Pancreas (tissue), 10 donors: ENCODE measurements at places on chromosomes 3 and 15.

DNA sequence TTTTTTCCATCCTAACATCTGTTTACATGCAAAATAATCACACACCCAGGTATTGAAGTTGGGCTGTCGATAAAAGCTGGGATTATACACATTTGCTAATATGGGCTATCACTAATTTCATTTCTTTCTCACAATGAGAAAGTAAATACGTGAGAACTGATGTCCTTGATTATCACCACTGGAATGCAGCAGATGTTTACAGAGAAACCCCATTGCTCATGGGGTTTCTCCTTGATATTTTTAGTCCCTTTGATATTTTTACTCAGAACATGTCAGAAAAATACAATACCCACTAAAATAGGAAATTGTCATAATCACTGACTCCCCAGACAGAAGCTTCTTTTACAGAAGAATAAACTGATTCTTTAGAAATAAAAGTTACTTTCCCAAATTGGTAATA lies 535.1 kb upstream of the CCDC54 start:
- DNase-seq: no peak

DNA sequence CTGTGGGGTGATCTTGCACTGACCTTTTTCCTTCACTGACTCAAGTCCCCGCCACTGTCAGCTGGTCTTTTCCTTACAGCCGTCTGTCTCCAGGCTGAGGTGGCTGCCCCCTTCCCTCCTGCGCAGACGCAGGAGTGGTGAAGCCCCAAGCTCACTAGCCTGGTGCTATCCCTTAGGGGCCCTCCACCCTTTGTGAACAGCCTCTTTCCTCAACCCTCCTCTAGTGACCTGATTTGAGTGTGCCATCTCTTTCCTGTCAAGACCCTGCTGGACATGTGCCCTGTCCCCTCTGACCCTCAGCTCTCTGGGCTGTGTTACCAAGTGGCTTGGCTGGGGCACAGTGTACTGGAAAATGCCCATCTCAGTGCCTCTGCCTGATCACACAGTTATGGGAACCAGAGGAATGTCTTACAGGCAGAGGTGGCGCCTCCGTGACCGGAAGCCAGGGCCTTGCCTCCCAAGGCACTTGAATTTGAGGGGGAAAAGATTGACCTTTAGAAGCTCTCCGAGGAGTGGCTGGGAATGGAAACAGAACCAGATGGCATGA lies 8.7 kb downstream of the KBTBD13 start:
- no peak for DNase-seq

GRCh38 chr3:195847055-195847950 lies 35.6 kb upstream of the MUC4 start:
- no peak for DNase-seq

DNA sequence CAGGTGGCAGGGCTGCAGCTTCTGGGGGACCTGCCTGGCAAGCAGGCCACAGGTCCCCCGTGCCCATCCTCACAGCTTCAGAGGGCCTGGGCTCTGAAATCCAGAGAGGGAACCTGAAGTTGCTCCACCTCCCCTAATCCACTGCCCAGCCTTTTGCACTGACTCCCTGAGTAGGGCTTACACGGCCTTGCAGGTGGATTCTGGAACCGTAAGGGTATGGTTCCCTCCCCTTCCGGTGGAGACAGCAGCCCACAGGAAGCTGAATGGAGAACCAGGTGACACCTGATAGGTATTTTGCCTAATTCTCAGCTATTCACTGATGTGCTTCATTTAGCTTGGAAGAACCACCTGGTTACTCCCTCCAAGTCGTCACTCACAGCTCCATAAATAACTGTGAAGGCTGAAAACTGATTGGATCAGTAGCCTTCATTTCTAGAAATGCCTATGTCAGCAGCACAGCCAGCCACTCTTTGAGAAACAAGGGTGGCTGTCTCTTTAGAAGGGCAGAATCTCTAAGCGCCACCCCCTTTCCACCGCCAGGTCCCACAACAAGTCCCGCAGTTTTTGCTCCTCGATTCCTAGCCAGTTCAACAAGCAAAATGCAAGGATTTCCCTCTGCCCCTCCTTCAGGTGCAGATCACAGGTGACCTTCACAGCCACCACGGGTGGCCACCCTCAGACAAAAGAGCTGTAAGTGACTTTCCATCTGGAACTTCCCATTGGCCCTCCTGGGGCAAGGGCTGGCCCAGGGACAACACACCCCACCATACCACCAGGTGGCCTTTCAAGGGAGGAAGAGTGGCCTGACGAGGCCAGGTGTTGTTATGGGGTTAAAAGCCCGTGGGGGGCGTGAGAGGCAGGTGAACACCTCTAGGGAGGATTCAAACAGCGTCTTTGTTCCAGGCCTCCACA lies 112.9 kb downstream of the SEC22A start:
- no peak for DNase-seq

DNA sequence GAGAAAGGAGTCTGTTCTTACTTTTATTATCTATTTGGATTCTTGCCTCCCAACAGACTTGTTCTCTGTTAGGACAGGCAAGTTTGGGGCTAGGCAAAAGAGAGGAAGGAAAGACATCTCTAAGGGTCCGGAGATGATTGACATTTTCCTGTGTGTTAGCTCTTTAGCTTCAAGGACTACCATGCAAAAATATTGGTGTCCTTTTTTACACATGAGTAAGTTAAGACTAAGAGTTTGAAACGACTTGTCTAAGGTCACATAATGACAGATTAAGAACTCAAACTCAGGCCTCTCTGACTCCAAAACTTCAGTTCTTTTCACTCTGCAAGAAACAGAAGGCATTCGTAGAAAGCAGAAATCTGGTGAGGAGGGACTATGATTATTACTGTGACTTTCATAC lies 5.9 kb downstream of the LMCD1 start:
- no peak for DNase-seq

DNA sequence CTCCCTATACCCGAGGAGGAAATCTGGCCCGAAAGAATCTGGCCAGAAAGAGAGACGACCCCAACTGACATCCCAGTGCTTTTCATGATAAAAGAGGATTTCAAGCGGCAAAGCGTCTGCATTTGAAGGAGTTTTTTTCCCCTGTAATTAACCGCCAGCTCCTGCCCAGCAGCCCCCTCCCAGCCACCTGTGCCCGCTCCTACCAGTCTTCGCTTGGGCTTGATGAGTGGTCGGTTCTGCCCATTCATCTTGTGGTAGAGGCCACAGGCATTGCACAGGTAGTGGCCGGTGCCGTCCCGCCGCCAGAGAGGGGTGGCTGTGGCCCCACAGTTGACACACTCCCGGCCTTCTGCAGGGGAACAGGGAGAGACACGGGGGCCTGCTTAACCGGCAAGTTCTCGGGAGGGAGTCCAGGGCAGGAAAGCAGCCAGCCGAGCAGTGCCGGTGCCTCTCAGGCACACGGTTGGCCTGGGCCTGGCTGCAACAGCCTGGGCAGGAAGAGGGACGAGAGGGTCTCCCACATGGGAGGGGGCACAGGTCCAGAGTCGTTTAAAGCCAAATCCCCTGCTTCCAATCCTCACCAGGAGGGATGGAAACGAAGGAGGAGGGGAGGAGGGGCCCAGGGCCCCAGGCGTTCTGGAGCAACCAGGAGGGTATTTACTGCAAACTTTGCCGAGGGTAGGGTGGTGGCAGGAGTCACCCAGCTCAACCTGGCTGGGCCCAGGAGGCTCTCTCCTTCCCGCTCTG lies 9.2 kb downstream of the GATA2 start:
- no peak for DNase-seq

DNA sequence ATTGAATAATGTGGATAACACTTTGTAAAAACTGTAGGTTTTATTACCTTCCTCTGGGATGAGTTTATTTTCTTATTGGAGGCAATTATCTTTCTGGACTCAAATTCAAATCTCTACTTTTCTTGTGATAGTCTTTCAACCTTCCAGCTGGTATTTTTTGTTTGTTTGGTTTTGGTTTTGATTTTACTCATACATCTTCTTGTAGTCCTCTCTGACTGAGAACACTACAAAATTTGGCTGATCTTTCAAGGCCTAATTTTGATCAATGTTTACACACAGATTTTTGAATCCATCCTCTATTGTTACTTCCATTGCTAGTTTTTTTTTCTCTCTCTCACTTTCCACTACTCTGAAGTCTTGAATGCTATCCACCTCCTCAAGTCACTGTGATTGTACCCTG lies 303.8 kb upstream of the NECTIN3 start:
- DNase-seq: no peak

DNA sequence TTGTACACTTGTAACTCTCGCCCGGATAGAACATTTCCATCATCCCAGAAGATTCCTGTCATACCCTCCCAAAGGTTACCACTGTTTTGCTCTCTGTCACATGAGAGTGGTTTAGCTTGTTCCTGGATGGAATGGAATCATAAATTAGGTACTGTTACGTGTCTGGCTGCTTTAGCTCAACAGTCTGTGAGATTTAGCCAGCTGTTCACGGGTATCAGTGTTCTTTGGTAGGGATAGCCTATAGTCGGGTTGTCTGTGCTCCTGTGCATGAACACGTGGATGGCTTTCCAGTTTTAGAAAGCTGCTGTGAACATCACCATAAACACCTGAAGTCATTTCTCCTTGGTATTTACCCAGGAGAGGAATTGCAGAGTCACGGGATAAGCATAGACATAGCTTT lies 58.2 kb upstream of the NR2C2 start:
- DNase-seq: no peak

GRCh38 chr3:39910135-39910534 lies 100.7 kb downstream of the MYRIP start:
- DNase-seq: no peak

DNA sequence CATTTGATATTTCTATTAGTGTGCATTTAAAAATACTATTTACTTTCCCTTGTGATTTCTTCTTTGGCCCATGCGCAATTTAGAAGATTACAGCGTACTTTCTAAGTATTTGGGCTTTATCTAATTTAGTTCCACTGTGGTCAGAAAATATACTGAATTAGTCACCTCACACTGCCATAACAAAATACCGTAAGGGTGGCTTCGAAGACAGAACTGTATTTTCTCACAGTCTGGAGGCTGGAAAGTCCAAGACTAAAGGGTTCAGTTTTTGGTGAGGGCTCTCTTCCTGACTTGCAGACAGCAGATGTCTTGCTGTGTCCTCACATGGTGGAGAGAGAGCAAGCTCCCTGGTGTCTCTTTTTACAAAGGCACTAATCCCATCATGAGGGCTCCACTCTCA lies 286.2 kb downstream of the ADAMTSL3 start:
- DNase-seq: no peak
